Stimulated activated CD8-positive, alpha-beta memory T cell treated with anti-CD3 and anti-CD28 coated beads, Interleukin-2, amount 100 ng/mL, for 1 hour (primary cell): ENCODE measurements at places on chromosomes 2 and 18.

DNA sequence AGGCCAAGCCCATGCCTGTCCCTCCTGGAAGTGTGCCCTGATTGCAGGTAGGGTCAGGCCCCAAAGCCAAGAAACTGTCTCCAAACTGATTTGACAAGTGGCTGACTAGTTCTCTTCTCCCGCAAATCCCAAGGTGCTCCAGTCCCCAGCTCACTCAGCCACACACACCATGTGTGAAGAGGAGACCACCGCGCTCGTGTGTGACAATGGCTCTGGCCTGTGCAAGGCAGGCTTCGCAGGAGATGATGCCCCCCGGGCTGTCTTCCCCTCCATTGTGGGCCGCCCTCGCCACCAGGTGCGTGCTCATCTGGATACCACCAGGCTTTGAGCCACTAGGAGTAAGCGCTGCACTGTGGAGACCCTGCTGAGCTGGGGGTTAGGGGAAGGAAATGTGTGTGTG is 8.3 kb downstream of the ACTG2 start:
- no peak for DNase-seq

DNA sequence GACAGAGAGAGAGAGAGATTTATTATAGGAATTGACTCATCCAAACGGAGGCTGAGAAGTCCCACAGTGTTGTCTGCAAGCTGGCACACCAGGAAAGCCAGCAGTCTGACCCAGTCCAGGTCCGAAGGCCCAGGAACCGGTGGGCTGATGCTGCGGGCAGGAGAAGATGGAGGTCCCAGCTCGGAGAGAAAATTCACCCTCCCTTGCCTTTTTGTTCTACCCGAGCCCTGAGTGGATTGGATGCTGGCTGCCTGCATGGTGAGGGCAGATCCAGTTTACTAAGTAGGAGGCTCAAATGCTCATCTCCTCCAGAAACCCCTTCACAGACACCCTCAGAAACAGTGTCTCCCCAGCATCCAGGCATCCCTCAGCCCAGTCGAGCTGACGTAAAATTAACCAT is 22.2 kb upstream of the STK25 start:
- no peak for DNase-seq

DNA sequence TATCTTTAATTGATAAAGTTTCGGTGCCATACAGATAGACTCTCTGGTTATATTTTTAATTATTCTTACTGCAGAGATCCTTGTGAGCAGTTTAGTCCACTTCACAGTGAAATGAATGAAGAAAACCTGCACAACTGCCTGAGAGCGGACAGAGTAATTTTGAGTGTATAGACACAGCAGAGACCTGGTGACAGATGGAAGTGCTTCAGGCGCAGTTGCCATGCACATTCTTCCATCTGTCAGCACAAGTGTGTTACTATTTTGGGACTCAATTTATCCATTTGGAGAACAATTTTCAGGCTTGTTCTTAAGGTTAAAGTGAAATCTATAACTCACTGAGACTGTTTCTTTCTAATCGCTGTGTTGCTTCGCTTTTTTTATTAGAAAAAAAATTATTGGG is 147.8 kb upstream of the SPHKAP start:
- DNase-seq = no peak

DNA sequence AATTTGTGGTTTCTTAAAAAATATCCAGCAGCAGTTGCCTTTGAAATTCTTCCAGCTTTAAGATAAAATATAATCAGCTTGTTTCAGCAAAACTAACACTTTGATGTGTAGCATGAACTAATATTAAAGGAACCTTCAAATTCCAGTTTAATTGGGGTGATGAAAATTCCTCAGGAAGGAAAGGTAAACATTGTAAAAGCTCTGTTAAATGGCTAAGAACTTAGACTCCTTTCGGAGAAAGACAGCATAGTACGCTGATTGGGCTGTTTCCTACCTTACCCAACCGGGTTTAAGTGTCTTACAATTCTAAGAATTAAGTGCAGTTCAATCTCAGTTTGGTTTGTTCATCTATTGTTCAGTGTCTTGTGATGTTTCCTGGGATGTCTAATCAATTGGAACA is 108.3 kb downstream of the CDH7 start:
- no peak for DNase-seq

GRCh38 chr2:37472959-37473358 is 128.5 kb downstream of the QPCT start:
- DNase-seq = no peak

DNA sequence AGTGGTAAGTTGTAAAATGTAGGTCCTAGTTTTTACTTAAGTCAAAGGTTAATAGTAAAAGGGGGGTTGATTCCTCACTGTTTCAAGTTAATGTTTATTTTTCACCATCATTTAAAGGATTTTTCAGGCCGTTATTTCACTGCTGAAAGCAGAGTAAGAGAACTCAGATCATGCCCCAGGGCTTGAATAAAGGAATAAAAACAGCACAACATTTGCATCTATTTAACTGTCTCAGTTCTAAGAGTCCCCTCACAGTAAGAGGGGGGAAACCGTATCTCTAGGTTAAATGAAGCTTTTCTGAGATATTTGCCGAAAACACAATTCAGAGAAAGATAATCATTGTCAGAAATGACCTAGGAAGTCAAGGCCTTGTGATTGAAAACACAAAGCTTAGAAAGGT is 138.2 kb upstream of the KCTD1 start:
- no peak for DNase-seq

- DNase-seq = no peak
Observed at GRCh38 chr2:46239847-46240181, 57.4 kb upstream of the EPAS1 start.

- no peak for DNase-seq
Observed at GRCh38 chr2:224973112-224974016, 68.9 kb downstream of the DOCK10 start.

DNA sequence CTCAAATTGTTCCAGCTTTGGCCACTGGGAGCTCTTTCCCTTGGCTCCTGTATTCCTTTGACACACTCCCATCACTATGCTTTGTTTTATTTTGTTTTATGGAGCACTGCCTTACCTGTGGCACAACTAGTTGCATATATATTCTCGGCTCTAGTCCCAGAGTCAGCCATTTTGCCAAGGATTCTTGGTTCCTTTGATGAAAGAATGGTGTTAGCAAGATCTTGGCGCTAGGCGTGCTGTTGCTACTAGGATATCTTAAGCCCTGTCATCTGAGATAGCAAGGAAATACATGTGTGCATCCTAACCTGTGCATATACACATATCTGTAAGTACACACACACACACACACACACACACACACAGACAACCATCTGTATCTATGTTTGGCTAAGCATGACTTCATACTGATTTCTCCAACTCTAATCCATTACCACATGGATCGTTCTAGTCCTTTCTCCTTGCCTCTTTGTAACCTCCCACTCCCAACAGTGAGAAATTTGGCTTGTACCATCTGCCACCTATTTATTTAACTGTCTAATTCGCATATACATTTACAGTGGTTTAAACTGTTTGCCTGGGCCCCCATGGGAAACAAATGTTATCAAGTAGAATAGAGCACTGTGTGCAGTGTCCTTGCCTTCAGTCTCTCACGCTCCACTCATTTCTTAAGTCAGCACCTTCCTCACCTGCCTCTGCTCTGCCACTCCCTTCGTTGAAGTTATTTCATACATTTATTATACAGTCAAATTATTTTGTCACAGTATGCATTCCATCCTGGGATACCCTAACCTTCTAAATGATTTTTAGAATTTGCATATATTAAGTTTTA is 137.5 kb upstream of the MAP3K20 start:
- DNase-seq = no peak

GRCh38 chr2:143148757-143149156 is 19.5 kb downstream of the ARHGAP15 start:
- DNase-seq = no peak
